ENCODE measurements at places on chromosomes 3 and 15.

DNA sequence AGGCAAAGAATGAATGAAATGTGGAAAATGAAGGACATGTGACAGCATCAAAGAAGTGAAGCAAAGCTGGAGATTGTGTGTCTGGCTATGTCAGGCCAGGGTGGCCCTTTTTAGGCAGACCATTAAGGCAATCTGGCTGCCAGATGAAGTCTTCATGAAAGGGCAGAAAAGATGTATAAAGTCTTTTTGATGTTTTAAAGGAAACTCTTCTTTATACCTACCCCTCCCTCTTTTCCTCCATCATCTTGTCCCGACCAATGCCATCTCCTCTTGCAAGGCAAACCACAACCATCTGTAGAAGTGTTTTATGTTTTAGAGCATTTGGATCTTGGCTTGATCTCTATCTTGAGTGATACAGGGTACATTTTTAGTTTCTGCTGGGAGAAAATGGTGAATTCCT lies 259.2 kb downstream of the LSAMP start:
- DNase-seq: no peak

- no peak for DNase-seq
Observed at GRCh38 chr3:160486459-160486869, 36.9 kb upstream of the TRIM59 start.

GRCh38 chr3:30161375-30161774 lies 445.0 kb upstream of the TGFBR2 start:
- DNase-seq: no peak

- no peak for DNase-seq
Observed at GRCh38 chr15:51550841-51551240, 71.7 kb downstream of the DMXL2 start.

GRCh38 chr3:13204177-13204581 lies 130.9 kb upstream of the IQSEC1 start:
- no peak for DNase-seq

GRCh38 chr3:53730576-53730975 lies 115.6 kb downstream of the CHDH start:
- DNase-seq: no peak

- no peak for DNase-seq
Observed at GRCh38 chr15:34275154-34275553, 50.3 kb downstream of the EMC4 start.

DNA sequence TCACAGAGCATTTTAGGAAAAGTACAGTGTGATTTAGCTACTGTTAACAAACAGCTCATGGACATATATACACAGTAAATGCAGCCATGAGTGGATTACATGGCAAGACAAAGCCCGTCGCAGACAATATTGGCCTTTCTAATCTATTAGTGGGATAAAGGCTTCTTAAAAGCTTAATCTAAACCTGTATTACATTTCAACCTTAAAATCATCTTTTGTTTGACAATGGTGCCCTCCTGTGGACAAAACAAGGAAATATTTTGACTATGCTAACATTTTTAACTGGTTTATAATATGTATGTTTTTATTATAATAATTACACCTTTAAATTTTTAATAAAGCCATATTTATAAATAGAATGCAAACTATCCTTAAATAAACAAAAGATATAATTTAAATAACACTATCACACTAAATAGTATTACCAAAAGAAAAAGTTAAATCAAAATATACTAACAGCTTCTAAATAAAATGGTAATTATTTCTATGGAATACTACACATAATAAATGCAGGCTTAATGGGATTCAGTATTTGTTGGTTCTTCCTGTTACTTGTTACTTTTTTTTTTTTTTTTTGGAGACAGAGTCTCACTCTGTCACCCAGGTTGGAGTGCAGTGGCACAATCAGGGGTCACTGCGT lies 38.6 kb downstream of the TAFA4 start:
- DNase-seq: no peak

- DNase-seq: no peak
Observed at GRCh38 chr3:31785734-31786133, 195.3 kb downstream of the OSBPL10 start.

- no peak for DNase-seq
Observed at GRCh38 chr15:83912343-83912742, 258.4 kb downstream of the ADAMTSL3 start.
